ENCODE measurements at places on chromosomes 11 and 22.

DNA sequence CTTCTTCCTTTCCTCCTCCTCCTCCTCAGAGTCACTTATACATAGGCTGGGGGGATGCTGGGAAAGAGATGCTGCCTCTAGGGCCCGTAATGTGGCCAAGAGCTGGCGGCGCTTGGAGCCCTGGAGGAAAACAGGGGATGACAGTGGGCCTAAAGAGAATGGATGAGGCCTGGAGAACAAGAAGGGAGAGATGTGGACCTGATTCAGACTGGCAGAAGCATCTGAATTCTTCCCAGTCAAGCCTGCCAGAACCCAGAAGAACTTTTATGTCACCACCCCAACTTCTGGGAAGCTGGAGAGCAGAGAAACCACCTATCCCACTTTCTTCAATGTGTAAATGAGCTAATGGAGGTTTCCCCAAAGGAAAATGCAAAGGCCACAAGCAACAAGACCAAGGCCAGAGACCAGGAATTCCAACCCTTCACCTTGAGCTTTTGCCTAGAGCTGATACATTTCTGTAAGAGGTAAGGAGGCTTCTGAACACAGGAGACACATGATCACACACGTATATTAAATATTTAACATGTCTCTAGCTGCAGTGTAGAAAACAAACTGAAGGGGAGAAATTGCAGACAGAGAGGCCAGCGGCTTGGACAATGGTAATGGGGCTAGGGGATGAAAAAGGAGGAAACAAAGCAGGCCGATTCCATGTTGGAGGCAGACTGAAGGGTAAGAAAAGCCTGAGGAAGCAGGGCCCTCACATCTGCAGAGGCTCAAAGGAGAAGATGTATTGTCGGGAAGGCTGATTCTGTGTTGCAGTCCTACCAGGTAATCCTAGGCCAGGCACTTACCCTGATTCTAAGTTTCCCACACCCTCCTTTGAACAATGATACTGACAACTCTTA is 1.1 kb downstream of the RRP8 start:
- DNase-seq: no peak

DNA sequence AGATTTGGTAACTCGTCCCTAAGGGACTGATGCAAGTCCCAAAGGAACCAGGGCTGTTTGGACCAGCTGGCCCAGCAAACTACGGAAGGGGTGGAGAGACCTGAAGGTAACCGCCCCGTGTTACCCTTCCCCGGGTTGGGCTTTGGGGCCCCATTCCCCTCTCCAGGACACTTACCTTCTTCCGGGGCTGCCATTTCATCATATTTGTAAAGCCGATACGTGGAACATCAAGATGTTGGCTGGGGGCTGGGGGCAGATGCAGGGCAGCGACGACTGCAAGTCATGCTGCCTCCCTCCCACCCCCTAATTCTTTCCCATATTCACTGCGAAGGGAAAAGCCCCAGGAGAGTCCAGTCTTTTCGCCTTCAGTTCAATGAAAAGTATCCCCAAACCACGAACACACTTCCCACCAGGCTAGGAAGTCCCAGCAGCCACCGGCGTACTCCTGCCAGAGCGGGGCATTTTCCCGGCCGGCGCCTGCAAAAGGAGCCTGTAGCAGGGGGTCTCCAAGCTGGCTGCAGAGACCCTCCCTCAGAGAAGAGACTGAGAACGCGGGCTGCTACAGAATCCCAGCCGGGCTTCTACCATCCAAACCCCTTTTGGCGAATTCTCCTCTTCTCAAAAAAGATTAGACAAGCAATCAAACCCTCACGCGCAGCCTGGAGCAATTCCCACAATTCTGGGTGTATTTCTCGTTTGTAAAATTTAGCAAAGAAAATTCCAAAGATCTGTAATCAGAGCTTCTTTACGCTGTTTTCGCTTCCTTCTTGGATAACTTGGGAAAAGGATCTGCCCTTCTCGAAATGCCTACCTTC is 236.7 kb downstream of the TTC28 start:
- DNase-seq: peak; percentile 48

DNA sequence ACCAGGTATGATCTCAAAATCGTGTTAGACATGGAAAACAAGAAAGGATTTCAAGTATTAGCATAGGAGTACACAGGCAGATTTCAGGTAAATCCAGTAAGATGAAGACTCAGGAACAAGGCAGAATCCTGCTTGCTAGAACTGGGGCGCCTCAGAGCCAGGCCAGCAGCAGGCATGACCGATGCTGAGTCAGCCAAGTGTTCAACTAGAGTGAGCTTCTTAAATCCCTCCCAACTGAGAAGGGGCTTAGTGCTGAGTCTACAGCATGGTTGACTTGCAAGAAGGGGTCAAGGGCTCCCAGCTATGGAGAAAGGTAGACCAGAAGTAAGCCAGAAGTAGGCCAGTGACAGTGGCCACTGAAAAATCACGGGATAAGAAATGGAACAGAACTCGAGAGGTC is 12.4 kb downstream of the GRAP2 start:
- DNase-seq: no peak

DNA sequence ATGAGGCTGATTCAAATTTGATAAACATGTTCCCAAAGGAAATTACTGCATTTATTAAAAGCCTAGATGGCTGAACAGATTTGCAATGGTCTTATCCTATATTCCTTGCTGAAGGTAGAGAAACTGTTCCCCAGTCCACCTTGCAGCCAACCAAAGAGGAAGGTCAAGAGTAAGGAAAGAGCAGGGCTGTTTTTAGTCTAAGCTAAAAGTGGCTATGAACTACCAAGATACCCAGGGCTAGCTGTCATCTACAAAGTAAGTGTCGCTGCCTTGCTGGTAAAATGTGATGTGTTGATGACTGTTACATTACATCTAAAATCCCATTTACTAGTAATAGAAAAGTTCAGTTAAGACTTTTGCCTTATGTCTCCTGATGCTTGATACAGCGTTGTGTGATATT is 290.1 kb upstream of the MPPED2 start:
- DNase-seq: no peak

DNA sequence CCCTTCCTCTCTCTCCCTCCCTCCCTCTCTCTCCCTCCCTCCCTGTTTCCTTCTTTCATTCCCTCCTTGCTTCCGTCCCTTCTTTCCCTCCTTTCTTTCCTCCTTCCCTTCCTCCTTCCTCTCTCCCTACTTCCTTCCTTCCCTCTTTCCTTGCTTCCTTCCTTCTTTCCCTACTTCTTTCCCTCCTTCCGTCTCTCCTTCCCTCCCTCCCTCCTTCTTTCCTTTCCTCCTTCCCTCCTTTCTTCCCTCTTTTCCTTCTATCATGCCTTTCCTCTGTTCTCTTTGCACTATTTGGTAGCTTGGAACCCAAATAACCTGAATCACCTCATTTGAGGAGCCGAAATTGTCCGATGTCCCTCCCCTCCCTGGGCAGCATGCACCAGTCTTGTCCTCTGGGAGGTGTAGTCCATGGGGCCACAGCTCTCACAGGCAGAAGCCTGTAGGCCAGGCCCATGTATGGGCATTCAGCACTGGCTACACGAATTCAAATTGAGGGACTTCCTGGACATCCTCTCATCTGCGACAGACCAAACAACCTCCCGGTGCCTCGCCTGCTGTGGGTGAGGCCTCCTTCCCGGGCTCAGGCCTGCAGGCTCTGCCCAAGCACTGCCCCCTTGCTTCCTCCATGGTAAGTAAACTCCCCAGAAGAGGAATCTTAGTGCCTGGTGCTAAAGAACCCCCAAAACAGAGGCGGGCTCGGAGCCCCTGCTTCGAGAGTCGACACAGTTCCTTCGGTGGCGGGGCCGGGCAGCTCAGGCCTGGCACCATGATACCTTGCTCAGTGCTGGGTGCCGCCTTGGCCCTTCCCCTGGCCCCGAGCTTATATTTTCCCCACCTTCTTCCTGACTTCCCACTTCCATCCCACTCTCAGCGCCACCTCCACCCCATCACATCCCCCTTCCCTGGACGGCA is 454.1 kb upstream of the CADM1 start:
- DNase-seq: no peak

DNA sequence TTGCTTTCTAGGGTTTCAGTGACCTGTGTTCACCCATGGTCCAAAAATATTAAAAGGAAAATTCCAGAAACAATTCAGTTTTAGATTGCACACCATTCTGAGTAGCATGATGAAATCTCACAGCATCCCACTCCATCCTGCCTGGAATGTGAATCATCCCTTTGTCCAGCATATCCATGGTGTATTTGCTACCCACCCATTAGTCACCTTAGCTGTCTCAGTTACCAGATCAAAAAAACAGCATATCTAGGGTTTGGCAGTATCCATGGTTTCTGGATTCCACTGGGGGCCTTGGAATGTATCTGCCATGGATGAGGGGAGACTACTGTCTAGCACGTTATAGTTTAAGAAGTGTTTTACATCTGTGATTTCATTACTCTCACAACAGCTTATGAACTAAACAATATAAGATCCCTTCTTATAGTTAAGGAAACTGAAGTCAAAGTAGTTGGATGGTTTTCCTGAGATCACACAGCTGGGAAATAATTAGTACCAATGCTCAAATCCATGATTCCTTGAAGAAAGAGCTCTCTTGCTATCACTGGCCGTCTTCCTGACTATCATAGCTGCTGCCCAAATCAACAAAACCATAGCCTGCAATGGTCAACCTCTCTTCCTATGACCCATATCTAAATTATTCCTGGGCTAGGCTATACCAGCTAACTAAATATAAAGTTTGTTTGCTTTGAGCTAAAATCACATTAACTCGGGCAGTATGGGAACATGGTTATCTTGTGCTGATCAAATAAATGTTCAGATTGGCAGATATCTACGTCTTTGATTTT is 122.6 kb downstream of the MICAL2 start:
- DNase-seq: no peak

- no peak for DNase-seq
These were observed 17.9 kb upstream of the EMID1 start for GRCh38 chr22:29187831-29188230.

DNA sequence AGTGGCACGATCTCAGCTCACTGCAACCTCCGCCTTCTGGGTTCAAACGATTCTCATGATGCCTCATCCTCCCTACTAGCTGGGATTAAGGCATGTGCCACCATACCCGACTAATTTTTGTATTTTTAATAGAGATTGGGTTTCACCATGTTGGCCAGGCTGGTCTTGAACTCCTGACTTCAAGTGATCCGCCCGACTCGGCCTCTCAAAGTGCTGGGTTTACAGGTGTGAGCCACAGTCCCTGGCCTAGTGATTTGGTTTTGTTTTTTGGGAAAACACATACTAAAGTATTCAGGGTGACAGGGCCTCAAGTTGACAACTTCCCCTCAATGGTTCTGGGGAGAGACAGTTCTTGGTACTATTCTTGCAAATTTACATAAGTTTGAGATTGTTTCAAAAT is 22.1 kb downstream of the TNRC6B start:
- DNase-seq: no peak

DNA sequence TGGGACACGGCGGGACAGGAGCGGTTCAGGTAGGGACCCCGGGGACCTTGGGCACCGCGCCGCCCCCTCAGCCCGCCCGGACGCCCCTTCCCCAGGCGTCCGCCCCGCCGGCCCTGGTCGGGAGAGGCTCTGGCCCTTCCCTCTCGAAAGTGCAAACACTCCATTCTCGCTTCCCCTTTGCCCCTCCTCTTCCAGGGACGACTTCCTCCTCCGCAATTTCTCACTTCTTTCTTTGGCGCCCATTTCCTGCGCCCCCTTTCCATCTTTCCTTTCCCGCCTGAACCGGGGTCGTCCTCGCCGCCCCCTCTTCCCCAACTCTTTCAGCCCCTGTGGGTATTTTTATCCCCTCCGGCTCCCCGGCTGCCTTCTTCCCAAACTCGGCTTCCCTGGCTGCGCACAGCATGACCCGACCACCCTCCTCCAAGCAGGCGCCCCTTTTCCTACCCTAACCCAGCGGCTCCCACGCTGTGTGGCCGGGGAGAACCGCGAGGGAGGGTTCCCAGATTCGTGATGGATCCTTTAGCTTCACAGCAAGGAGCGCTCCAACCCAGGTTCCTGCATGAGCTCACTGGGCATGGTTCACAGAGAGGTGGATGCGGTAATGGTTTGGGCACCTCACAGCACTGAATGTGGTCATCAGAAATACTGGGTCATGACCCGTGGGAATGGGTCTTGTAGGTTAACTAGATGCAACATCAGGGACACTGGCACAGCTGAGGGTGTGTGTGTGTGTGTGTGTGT is 689 bp downstream of the RAB39A start:
- DNase-seq: no peak

GRCh38 chr11:74297484-74297883 is 14.0 kb downstream of the P4HA3 start:
- DNase-seq: no peak

DNA sequence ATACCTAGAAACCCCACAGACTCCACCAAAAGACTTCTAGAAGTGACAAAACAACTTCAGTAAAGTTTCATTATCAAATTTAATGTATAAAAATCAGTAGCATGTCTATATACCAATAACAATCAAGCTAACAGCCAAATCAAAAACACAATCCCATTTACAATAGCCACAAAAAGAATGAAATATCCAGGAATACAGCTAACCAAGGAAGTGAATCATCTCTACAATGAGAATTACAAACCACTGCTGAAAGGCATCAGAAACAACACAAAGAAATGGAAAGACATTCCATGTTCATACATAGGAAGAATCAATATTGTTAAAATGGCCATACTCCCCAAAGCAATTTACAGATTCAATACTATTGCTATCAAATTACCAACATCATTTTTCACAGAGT is 46.0 kb downstream of the PRCP start:
- no peak for DNase-seq

- DNase-seq: no peak
These were observed 26.8 kb upstream of the PPP2R1B start for GRCh38 chr11:111792955-111793500.

Measured in COLO829 (cell line).